Smooth muscle cell of the pulmonary artery (primary cell): ENCODE measurements at places on chromosomes 12 and 14. TPM values are rescaled to one million over a fixed set of nuclear protein-coding genes. Genes with fewer than 3 reads are reported as not detected.

Gene KRT86
- 5.0 and 8.7 TPM in 2 replicates for total RNA-seq

Gene PRPF39
- total RNA-seq = 24.8 and 30.4 TPM in 2 replicates

Gene UNC79
- 0.07 and 0.33 TPM in 2 replicates for total RNA-seq

Gene VSX2
- total RNA-seq = not detected in 2 replicates

Gene CCDC197
- not detected in 2 replicates for total RNA-seq

Gene KRT8
- 9.3 and 32.5 TPM in 2 replicates for total RNA-seq

Gene SLCO1A2
- not detected in 2 replicates for total RNA-seq

Gene MYO1H
- not detected in 2 replicates for total RNA-seq

Gene ZNF385A
- 1.8 and 2.2 TPM in 2 replicates for total RNA-seq

Gene KRT80
- total RNA-seq = 0.65 and 0.83 TPM in 2 replicates

Gene ADSS1
- total RNA-seq = 13.0 and 16.3 TPM in 2 replicates

Gene TTC6
- not detected in 2 replicates for total RNA-seq

Gene MANSC4
- not detected in 2 replicates for total RNA-seq

Gene ASB2
- total RNA-seq = 0.52 and 1.7 TPM in 2 replicates

Gene KITLG
- 68.7 and 91.6 TPM in 2 replicates for total RNA-seq

Gene PSMC6
- total RNA-seq = 90.2 and 97.8 TPM in 2 replicates

Gene AMN
- total RNA-seq = 0.07 and 0.13 TPM in 2 replicates

Gene PXMP2
- 8.1 and 8.9 TPM in 2 replicates for total RNA-seq

Gene DENR
- 26.3 and 28.7 TPM in 2 replicates for total RNA-seq

Gene PRPH
- 0.33 and 1.9 TPM in 2 replicates for total RNA-seq

Gene PRR4
- 0.73 and 1.2 TPM in 2 replicates for total RNA-seq

Gene CIPC
- total RNA-seq = 13.6 and 17.7 TPM in 2 replicates

Gene BIN2
- total RNA-seq = not detected in 2 replicates

Gene TAS2R7
- not detected in 2 replicates for total RNA-seq

Gene ZNF705A
- not detected in 2 replicates for total RNA-seq

Gene DTD2
- 31.7 and 35.3 TPM in 2 replicates for total RNA-seq

Gene FGD4
- 12.3 and 28.5 TPM in 2 replicates for total RNA-seq
